ENCODE measurements at places on chromosomes 4 and X.

DNA sequence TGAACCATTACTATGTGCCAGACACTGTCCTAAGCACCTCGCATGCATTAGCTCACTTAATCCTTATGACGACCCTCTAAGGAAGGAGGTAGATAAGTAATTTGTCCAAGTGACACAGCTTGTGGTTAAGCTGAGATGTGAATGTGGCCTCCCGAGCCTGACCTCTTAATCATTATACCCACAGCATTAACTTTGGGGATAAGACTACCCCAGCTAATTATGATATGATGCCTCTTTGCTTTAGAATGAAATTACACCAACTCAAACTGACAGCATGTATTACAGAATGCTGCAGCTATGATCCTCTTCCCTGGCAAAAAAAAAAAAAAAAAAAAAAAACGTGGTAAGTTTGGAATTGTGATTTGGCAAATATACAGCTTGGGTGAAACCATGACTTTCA lies 53.5 kb downstream of the APBB2 start:
- DNase-seq = no peak

DNA sequence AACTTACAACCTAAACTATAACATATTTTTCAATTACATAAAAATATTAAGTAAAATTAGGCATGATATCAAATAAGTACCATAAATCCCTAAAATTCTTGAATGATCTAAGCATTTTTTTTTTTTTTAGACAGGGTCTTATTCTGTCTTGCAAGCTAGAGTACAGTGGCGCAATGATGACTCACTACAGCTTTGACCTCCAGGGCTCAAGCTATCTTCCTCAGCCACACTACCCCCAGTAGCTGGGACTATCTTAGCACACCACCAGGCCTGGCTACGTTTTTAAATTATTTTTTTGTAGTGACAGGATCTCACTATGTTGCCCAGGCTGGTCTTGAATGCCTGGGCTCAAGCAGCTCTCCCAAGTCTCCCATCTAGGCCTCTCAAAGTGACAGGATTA lies 1042.3 kb downstream of the FSTL5 start:
- DNase-seq = no peak

- DNase-seq = no peak
These were observed 64.4 kb downstream of the RPS3A start for GRCh38 chr4:151163855-151164254.

DNA sequence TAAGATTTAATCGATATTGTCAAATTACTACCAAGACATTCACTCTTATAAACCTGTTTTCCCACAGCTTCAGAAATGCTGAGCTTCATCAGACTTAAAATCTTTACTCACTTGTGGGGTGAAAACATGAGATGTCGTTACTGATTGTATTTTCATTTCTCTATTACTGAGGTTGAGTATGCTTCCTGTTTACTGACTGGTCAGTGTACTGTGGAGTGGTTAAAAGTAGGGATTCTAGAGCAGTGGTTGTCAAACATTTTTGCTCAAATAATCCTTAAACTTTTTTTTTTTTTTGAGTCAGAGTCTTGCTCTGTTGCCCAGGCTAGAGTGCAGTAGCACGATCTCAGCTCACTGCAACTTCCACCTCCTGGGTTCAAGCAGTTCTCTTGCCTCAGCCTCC lies 50.3 kb downstream of the NSUN7 start:
- DNase-seq = no peak

DNA sequence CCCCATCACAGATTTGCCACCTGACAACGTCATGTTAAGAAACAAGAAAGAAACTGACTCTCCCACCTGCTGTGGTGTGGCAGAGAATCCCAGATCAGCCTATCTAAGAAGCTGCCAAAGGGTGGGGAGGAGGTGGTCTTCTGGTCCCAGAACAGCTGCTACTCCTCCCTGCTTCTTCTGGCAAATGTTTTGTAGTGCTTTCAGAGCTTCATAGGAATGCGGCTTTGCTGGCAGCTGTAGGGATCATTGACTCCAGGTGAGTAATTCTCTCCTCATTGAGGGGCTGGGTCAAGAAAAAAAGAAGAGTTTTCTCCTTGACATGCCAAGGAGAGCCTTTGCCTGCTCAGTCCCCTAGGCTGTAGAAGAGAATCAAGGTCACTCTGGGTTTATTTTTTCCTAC lies 23.3 kb downstream of the NRK start:
- no peak for DNase-seq

DNA sequence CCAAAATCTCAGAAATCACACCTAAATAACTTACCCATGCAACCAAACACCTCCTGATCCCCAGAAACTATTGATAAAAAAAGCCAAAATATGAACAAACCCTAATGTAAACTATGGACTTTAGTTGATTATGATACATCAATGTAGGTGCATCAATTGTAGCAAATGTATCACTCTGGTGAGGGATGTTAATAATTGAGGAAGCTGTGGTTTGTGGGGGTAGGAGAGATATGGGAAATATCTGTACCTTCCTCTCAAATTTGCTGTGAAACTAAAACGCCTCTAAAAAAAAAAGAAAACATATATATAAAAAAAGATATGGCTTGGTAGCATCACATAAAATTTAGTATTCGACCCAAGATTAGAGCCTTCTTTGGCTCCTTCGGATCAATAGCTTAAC lies 144.3 kb upstream of the CPEB2 start:
- DNase-seq = no peak

DNA sequence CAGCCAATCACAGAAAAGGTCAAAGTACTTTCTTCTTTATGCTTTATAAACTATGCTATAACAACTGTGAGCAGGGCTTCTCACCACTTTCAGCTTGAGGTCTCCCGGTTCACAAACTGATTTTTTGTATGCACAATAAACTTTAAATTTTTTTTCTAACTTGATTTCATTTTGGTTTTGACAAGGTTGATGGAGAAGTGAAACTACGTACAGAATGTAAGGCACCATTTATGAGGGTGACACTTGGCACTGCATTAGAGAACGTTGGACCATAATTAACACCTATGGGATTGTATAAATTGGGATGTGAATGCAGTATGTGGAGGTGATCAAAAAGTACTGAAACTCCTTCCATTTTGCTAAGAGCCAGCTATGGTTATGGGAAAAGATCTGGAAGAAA lies 857.9 kb upstream of the HTR2C start:
- DNase-seq = no peak

GRCh38 chr4:114251020-114251419 lies 271.6 kb upstream of the ARSJ start:
- no peak for DNase-seq

DNA sequence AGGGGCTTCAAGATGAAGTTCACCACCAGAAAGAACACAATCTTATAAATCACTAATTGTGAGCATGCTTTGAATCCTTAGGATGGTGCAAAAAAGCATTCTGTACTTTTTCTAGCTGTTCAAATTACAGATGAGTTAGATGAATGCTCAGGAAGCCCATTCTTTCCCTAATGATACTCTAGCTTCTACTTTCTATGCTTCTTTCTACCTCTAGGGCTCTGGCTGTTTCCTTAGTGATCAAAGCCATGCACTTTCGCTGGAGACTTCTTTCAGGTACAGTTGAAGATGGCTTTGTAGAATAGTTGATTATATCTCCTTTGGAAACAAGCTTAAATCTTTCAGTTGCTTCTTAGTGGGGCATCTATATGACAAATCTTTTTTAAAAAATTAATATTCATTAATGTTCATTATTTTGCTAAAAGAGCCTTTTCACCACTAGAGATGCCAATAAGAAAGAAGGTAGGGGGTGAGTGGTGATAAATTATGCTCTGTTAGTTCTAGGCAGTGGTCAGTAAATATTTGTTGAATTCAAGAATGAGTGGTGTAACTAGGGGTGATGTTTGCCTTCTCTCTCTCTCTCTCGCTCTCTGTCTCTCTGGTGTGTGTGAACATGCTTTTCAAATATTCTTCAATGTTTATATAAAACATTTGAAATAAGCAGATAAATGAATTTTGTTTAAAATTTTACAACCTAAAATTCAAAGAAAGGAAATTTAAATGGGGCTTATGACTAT lies 169.4 kb downstream of the GLUD2 start:
- DNase-seq = no peak

DNA sequence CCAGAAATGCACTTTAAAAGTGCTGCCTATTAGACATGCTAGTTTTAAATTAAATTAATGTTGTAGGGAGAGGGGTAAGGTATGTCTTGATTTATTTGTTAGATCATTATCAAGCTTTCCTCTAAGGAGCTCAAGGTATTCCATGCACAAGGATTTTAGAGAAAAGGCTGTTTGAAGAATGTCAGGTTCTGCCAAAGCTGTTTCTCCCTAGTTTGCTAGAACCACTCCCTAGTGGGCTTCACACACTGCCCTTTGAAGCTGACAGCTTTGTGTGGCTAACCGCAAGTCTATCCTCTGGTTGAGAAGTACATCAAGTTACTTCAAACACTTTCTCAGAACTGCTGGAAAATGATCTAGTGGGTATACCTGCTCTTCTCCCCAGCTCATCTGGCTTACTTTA lies 32.3 kb downstream of the RASL11B start:
- no peak for DNase-seq

- no peak for DNase-seq
These were observed 9.4 kb downstream of the IRF2 start for GRCh38 chr4:184464759-184465454.

- DNase-seq = no peak
These were observed 382.2 kb upstream of the INTU start for GRCh38 chr4:127250577-127250976.

DNA sequence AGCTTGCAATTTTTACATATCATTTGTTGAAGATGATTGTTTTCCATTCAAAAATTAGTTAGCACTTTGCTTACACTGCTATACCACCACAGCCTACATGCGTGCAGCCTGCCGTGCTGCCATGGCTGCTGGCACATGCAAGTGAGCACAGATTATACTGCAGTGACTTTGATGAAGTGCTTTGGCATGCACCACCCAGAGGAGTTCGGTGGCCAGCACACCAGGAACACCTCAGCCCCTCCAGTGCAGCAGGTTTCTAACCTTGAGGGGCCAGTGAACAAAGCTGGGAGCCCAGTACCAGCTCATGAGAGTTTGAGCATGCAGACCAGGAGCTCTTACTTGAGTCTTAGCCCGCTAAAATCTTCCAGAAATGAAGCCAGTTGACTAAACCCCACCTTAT lies 431.5 kb downstream of the DACH2 start:
- DNase-seq = no peak

DNA sequence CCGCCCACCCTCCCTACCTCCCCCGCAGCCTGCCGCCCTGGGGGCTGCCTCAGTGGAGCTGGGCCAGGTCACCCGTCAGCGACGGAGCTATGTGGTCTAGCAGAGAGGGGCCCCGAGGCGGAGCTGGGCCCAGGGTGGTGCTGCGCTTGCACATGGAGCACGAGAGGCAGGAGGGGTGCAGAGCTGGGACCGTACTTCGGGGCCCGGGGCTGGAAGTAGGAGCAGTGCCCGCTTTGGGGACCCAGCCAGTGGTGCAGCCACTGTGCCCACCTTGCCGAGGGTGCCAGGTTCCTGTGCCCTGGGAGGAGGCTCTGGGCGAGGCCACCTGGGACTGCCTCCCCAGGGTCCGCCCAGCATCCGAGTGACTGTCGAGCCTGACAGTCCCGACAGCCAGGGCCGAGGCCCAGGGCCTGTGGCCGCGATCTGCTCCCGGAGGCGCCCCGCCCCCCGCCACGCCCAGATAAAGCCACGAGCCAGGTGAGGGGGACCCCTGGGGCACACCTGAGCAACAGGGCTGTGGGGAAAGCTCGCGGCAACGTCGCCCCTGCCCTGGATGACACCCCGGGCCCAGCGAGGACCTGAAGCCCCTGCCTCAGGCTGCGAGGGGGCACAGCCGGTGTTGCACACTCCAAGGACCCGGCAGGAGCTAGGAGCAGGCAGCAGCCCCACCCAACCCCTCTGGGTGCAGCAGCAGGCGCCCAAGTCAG lies 117.5 kb downstream of the DNAAF6 start:
- no peak for DNase-seq

GRCh38 chrX:38515291-38515690 lies 46.1 kb upstream of the TSPAN7 start:
- DNase-seq = no peak

- no peak for DNase-seq
These were observed 1087.4 kb upstream of the SLIT2 start for GRCh38 chr4:19164334-19164733.

- DNase-seq = peak; percentile 44
These were observed at the start of gene SHROOM2 for GRCh38 chrX:9785944-9786797. TSS of gene SHROOM2 (plus strand) at chrX:9786429. CDS start at chrX:9786546, 117 bp downstream.

- DNase-seq = no peak
These were observed 1.1 kb upstream of the CUL4B start for GRCh38 chrX:120561634-120562568.

DNA sequence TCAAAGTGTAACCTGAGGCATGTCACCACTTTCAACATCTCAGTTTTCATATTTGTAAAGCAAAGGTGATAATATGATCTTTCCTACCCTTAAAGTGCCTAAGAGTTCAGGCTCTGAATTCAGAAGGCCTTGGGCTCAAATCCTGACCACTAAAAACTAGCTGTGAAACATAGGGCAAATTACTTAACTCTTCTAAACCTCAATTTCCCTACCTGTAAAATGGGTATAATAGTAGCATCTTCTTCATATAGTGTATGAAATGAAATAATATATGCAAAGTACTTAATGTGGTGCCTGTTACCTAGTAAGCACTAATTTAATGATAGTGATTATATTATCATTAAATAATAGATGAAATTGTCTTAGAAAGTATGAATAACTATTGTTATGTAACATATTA lies 7.0 kb upstream of the WDR44 start:
- no peak for DNase-seq

DNA sequence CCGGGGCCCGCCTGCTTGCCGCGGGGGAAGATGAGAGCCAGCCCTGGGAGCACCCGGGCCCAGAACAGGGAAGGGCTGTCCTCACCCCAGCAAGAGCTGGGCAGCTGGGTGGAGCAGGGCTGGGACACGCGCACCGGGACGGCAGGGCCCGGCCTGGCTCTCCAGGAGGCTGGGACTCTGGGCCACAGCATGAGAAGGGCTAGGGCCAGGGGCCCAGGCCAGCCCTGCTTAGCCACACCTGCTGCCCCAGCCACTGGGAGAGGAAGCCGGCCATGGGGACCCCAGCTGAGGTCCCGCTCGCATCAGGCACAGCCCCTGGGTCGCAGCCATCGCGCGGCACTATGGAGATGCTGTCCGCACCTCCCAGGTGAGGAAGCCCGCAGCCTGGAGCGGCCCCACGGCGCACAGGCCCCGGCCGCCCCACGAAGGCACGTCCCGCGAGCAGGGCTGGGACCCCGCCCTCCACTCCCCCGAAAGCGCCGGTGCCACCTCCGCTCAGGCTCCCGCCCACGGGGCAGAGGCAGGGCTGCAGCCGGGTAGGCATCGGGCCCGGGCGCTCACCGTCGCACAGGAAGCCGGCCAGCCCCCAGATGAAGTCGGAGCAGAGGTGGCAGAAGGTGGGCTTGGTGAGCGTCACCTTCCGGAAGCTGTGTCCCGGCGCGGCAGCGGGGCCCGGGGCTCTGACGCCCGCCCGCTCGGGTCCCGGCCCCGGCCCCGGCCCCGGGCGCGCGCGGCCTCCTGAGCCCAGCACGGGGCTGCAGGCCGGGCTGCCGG lies 531 bp downstream of the DGKQ start:
- DNase-seq = no peak

Measured in NCI-H526 treated with DMSO at 0.1 percent for 48 hours (cell line).